ENCODE measurements at places on chromosomes 2 and 18.

GRCh38 chr2:181309586-181309985 is 147.6 kb upstream of the ITGA4 start:
- DNase-seq = peak; percentile 60

GRCh38 chr2:229873123-229873581 is 48.7 kb downstream of the TRIP12 start:
- no peak for DNase-seq

GRCh38 chr2:170086117-170086688 is 91.7 kb upstream of the MYO3B start:
- no peak for DNase-seq

DNA sequence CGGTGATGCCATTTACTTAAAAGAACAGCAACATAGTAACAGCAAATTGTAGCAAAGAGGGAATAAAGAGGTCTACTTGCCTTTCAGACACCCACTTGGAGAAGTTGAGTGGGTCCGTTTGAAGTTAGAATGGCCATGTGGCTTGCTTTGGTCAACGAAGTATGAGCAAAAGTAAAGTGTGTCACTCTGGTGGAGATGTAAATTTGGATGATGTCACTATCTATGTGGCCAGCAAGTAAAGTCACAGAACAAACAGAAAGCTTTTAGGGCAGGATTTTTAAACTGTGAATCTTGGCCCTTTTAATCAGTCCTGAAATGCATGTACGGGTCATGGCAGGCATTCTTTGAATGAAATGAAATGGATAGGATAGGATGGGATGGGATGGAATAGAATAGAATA is 120.3 kb downstream of the PAX3 start:
- DNase-seq = no peak

GRCh38 chr2:26330114-26330549 is 15.8 kb upstream of the SELENOI start:
- DNase-seq = peak; percentile 95

GRCh38 chr2:104654811-104655210 is 199.1 kb upstream of the POU3F3 start:
- peak; percentile 44 for DNase-seq

- DNase-seq = no peak
Observed at GRCh38 chr2:10101491-10101890, 21.0 kb upstream of the RRM2 start.

Data from KBM-7 (cell line).